ENCODE measurements at places on chromosomes 1 and 21.

- DNase-seq = no peak
These were observed at the start of gene ILDR2 for GRCh38 chr1:166975361-166976129. TSS of gene ILDR2 (minus strand) at chr1:166975540. CDS start at chr1:166975268, 272 bp downstream.

GRCh38 chr1:220135755-220136154 is 41.8 kb downstream of the IARS2 start:
- DNase-seq = no peak

DNA sequence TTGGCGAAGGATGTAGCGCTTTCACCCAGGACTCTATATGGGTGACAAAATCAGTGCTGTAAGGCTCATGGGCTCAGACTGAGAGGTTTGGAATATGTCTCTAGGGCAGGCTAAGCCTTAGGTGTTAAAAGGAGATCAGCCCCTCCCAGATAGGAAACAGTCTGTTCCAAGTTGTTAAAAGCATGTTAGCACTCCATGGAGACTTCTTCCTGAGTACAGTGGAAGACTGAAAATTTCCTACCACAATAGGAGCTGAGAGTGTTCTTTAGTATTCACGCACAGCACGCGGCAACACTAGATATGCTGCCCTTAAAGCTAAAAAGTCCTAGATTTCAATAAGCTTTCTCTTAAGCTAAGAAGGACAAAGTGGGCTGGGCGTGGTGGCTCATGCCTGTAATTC is 122.1 kb downstream of the TRABD2B start:
- no peak for DNase-seq

DNA sequence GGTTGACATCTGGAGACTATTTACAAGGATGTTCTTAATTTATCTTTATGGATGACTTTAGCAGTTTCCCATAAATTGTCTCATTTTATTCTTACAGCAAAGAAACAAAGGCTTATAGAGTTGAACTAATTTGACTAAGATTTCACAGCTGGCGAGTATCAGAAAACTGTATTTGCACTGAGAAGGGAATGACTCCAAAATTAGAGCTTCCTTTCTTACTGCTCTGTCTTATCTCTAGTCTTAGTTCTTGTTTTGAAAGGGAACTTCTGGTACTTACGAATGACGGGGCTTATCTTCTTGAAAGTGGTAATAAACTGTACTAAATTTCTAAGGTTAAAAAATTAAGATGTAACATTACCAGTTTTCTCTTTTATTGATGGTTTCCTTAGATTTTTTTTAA is 13.6 kb downstream of the CNST start:
- no peak for DNase-seq

- DNase-seq = no peak
These were observed 198.2 kb downstream of the CENPF start for GRCh38 chr1:214801191-214801590.

DNA sequence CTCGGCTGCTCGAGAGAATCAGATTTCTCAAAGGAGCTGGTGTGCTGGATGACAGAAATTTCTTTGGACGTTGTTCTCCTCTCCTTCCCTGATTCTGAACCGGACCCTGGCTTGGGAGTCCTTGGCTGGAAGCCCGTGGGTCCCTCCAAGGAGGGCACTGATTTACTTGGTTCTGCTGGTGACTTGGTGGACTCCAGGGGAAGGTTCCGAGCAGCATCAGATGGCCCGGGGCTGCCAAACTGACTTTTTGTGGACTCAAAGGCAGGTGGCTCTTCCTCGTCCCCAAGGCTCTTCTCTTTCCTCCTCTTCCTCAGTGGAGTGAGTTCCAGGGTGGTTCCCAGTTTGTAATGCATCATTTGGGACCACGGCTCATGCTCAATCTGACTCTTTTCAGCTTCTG is 97.9 kb upstream of the EDN2 start:
- DNase-seq = no peak

DNA sequence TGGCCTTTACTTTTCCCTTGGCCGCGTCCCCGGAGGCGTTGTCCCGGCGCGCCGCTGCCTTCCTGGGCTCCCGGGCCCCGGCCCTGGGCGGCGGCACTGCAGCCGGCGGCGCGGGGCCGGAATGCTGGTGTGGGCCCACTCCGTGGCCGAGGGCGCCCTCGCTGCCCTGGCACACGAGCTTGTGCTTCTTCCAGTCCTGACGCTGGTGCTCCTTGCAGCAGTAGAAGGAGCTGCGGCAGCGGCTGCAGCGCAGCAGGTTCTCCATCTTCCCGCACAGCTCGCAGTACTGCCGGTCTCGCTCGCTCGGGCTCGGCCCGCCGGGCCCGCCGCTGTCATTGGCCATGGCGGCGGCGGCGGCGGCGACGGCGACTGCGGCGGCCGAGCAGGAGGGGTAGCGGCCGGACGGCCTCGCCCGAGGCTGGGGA is 529 bp downstream of the EGLN1 start:
- no peak for DNase-seq

GRCh38 chr1:43545695-43546387 is 15.2 kb downstream of the PTPRF start:
- DNase-seq = no peak

GRCh38 chr21:43829575-43830119 is 35.4 kb upstream of the AGPAT3 start:
- no peak for DNase-seq

GRCh38 chr1:240947438-240948224 is 335.7 kb upstream of the GREM2 start:
- DNase-seq = no peak

- DNase-seq = peak; percentile 56
These were observed 8.2 kb upstream of the DENND1B start for GRCh38 chr1:197783510-197783948.

GRCh38 chr1:228438266-228438665 is 21.6 kb upstream of the TRIM17 start:
- DNase-seq = no peak

DNA sequence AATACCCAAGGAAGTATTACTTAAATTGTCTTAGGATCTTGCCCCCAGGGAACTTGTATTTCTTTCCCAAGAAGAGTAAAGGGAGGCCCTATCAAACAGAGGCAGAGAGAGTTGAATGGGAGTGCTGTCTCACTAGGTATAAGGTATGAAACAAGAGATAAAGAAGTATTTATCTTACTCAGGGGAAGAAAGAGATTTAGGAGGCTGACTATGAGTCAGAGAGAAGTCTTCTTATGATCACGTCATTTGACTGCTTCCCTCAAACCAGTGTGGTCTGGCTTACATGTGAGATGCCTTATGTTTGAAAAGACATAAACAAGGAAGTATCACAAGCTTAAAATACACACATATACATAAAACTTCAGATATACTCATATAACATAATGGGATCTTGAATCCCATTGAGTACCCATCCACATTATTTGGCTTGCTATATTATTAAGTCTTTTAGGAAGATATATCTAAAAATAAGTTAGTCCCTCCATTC is 29.6 kb downstream of the DUSP10 start:
- DNase-seq = peak; percentile 55

GRCh38 chr1:227889047-227889862 is 58.5 kb downstream of the WNT9A start:
- no peak for DNase-seq

DNA sequence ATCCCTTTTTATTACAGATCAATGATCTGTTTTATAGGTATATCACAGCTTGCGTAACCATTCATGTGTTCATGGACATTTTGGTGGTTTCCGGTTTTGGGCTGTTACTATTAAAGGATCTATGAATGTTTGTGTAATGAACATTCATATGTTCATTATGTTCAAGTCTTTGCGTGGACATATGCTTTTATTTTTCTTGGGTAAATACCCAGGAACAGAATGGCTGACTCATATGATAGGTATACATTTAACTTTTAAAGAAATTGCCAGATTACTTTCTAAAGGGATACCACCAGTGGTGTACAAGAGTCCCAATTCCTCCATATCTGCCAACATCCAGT is 73.7 kb downstream of the SPATA46 start:
- DNase-seq = no peak

DNA sequence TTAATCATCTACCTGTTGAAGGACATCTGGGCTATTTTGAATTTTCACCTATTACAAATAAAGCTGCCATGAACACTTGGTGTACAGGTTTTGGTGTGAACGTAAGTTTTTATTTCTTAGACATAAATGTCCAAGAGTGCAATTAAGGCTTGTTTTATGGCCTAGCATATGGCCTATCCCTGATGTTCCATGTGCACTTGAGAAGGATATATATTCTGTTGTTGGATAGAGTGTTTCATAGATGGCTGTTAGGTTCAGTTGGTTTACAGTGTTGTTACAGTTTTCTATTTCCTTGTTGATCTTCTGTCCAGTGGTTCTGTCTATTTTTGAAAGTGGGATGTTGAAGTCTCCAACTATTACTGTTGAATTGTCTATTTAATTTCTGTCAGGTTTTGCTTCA is 61.2 kb upstream of the NFASC start:
- DNase-seq = no peak

DNA sequence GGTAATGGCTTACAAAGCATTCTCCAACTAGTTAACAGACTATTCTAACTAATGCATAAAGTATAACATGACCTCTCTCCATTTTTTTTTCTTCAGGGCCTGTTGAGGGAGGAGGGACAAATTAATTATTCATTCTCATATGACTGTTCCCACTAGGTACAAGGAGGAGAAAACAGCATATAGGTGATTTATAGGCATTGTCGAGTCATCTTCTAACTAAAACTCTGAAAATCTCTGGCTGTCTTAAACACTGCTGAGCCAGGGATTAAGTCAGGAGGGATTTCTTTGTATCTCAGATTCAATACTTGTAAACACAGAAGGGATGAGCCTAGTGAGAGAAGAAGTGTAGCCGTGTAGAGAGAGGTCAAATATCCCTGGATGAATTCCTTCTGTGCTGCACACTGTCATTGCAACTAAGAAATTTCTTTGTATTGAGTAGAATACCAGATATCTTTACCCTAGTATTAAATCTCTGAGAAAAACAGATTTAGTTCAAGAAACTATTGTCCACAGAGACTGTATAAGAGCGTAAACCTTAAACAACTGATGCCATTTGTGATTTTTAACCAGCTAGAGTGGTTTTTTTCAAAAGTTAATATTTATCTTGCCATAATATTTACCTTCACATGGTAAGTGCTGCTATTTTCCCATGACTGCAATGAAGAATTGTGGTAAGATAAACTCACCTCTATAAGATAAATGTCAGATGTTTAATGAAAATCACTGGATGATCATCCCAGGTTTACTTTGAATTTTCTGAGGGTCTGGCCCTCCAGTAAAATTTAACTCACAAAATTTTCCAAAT is 465.3 kb downstream of the RWDD3 start:
- DNase-seq = no peak

DNA sequence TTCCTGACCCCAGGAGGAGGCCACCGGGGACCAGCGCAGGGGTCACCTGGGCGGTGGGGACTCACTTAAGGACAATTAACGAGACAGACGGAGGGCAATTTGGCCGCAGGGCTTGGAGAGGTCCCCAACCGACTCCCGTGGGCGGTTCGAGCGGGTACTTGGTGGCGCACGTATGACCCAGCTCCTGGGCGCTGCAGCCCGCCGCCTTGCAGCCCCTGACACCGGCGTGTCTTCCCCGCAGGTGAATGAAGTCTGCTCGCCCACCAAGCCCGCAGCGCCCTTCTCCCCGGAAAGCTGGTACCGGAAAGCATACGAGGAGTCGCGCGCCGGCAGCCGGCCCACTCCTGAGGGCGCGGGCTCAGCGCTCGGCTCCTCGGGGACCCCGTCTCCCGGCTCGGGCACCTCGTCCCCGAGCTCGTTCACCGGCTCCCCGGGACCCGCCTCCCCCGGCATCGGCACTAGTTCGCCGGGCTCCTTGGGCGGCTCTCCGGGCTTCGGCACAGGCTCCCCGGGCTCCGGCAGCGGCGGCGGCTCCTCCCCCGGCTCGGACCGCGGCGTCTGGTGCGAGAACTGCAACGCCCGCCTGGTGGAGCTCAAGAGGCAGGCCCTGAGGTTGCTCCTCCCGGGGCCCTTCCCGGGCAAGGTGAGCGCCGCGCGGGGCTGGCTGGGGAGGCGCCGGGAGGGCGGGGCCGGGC is 1.4 kb downstream of the KIF26B start:
- DNase-seq = no peak

GRCh38 chr1:168535536-168535935 is 8.3 kb downstream of the XCL2 start:
- DNase-seq = no peak
